Neural progenitor cell (in vitro differentiated cells): ENCODE measurements at places on chromosomes 2 and 18. TPM values are rescaled to one million over a fixed set of nuclear protein-coding genes. Genes with fewer than 3 reads are reported as not detected.
A peak's percentile ranks its signal among the peaks of the same experiment; 100 is the strongest.

The GKN1 gene
- not detected in 2 replicates for total RNA-seq

DNA sequence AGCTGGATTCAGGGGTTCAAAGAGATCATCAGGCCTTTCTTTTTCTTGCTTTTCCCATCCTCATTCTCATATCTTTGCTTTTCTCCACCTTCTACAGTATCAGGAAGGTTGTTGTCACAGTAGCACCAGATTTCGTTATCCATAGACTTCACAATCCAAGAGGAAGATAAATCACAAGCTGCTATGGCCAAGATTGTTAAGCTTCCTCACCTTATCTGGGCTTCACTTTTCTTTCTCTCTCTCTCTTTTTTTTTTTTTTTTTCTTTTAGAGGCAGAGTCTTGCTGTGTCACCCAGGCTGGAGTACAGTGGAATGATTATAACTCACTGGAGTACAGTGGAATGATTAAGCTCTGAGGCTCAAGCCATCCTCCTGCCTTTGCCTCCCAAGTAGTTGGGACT, 93.5 kb downstream of the TTC27 start:
- no peak overlapping the region for H3K4me3 ChIP-seq
- no peak overlapping the region for H3K27ac ChIP-seq
- no peaks in the 10 kb centered on the region for H3K36me3 ChIP-seq
- no peak for DNase-seq
- H3K27me3 ChIP-seq: no peaks in the 10 kb centered on the region
- no peaks in the 10 kb centered on the region for H3K4me1 ChIP-seq

- no peaks in the 10 kb centered on the region for H3K4me1 ChIP-seq
- no peak for DNase-seq
- peaks cover 9% of the 10 kb centered on the region for H3K27me3 ChIP-seq
- no peak overlapping the region for H3K27ac ChIP-seq
Observed at GRCh38 chr2:20436716-20437470, 10.0 kb upstream of the RHOB start.

GRCh38 chr2:72139874-72140620, 7.6 kb downstream of the CYP26B1 start:
- H3K36me3 ChIP-seq: no peaks in the 10 kb centered on the region
- DNase-seq: no peak
- H3K4me3 ChIP-seq: no peak overlapping the region
- peaks cover 68% of the 10 kb centered on the region for H3K27me3 ChIP-seq
- H3K4me1 ChIP-seq: peaks cover 49% of the 10 kb centered on the region

The MERTK gene
- 4.6 and 6.1 TPM in 2 replicates for total RNA-seq

DNA sequence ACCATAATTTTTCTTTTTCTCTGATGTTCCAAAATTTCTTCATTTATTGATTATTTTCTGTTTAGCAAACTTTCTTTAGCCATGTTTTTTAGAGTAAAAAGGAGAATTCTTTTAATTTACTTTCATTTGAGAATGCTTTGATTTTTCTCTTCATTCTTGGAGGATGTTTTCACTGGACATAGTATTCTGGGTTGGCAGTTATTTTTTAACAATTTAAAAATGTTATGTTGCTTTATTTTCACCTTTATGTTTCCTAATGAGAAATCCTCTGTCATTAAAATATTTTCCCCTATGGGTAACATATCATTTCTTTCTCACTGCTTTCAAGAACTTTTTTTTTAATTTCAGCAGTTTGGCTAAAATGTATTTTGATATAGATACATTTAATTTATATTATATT, 631.4 kb upstream of the CDH2 start:
- no peak overlapping the region for H3K27ac ChIP-seq
- H3K36me3 ChIP-seq: no peaks in the 10 kb centered on the region
- DNase-seq: no peak
- H3K4me1 ChIP-seq: no peaks in the 10 kb centered on the region

GRCh38 chr2:64779117-64779690, 125.5 kb upstream of the SERTAD2 start:
- no peaks in the 10 kb centered on the region for H3K4me1 ChIP-seq
- no peaks in the 10 kb centered on the region for H3K27me3 ChIP-seq
- H3K4me3 ChIP-seq: no peak overlapping the region
- H3K27ac ChIP-seq: no peak overlapping the region
- no peaks in the 10 kb centered on the region for H3K36me3 ChIP-seq

The BUB1 gene
- 197 and 266 TPM in 2 replicates for total RNA-seq

- H3K27me3 ChIP-seq: no peaks in the 10 kb centered on the region
- H3K4me1 ChIP-seq: no peaks in the 10 kb centered on the region
- H3K4me3 ChIP-seq: no peak overlapping the region
- no peak overlapping the region for H3K27ac ChIP-seq
Observed at GRCh38 chr2:166344286-166345113, 31.2 kb downstream of the SCN9A start.

- no peak overlapping the region for H3K4me3 ChIP-seq
- H3K27ac ChIP-seq: no peak overlapping the region
- no peaks in the 10 kb centered on the region for H3K36me3 ChIP-seq
- no peaks in the 10 kb centered on the region for H3K4me1 ChIP-seq
Observed at GRCh38 chr2:99507937-99508818, 18.4 kb upstream of the REV1 start.

- H3K4me1 ChIP-seq: peaks cover 24% of the 10 kb centered on the region
- DNase-seq: peak; percentile 36
- no peak overlapping the region for H3K4me3 ChIP-seq
- H3K36me3 ChIP-seq: no peaks in the 10 kb centered on the region
- H3K27me3 ChIP-seq: no peaks in the 10 kb centered on the region
- peak overlapping the region; percentile 32 for H3K27ac ChIP-seq
Observed at GRCh38 chr2:145861940-145862339, 1342.0 kb upstream of the ZEB2 start.

- no peaks in the 10 kb centered on the region for H3K4me1 ChIP-seq
- no peak overlapping the region for H3K4me3 ChIP-seq
Observed at GRCh38 chr2:19982268-19982667, 7.6 kb downstream of the WDR35 start.

- peaks cover 13% of the 10 kb centered on the region for H3K4me1 ChIP-seq
- H3K27ac ChIP-seq: no peak overlapping the region
Observed at GRCh38 chr2:240297256-240298116, 138.0 kb upstream of the GPC1 start.

The GULP1 gene
- total RNA-seq: 96.6 and 154 TPM in 2 replicates

The SCN7A gene
- 0.81 and 1.0 TPM in 2 replicates for total RNA-seq

GRCh38 chr18:73942081-73942625, 205.5 kb downstream of the FBXO15 start:
- DNase-seq: no peak
- H3K27me3 ChIP-seq: no peaks in the 10 kb centered on the region
- H3K27ac ChIP-seq: no peak overlapping the region

The HOXD3 gene
- not detected in 2 replicates for total RNA-seq

The SERTAD2 gene
- total RNA-seq: 12.2 and 19.1 TPM in 2 replicates

GRCh38 chr2:160703648-160704585, 210.3 kb upstream of the RBMS1 start:
- H3K4me1 ChIP-seq: peaks cover 15% of the 10 kb centered on the region
- H3K4me3 ChIP-seq: no peak overlapping the region
- peak; percentile 78 for DNase-seq

The EPB41L3 gene
- 1.7 and 8.6 TPM in 2 replicates for total RNA-seq

GRCh38 chr2:232400256-232401015, 6.2 kb upstream of the ALPG start:
- no peaks in the 10 kb centered on the region for H3K27me3 ChIP-seq
- no peaks in the 10 kb centered on the region for H3K36me3 ChIP-seq
- H3K4me3 ChIP-seq: no peak overlapping the region
- no peaks in the 10 kb centered on the region for H3K4me1 ChIP-seq

The LIMS3 gene
- not detected in 2 replicates for total RNA-seq

The ST6GAL2 gene
- total RNA-seq: 10.1 and 12.8 TPM in 2 replicates

DNA sequence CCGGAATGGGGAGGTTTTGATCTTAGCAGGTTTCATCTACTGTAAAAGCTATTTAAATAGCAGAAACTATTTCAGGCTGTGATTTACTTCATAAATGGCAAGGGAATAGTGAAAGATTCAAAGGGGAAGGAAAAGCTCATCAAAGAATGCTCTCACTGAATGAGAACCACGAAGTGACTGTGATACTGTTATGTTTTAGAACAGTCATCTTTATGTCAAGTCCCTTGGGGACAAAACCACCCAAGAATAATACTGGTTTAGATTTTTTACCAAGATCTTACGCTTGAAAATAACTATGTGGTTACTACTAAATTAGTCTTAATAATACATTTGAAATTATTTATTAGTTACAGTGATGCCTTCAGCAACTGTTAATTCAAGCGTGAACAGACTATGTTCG, 28.1 kb downstream of the FARSB start:
- no peak overlapping the region for H3K27ac ChIP-seq
- H3K4me1 ChIP-seq: no peaks in the 10 kb centered on the region
- H3K36me3 ChIP-seq: peaks cover 34% of the 10 kb centered on the region
- H3K4me3 ChIP-seq: no peak overlapping the region
- DNase-seq: no peak

DNA sequence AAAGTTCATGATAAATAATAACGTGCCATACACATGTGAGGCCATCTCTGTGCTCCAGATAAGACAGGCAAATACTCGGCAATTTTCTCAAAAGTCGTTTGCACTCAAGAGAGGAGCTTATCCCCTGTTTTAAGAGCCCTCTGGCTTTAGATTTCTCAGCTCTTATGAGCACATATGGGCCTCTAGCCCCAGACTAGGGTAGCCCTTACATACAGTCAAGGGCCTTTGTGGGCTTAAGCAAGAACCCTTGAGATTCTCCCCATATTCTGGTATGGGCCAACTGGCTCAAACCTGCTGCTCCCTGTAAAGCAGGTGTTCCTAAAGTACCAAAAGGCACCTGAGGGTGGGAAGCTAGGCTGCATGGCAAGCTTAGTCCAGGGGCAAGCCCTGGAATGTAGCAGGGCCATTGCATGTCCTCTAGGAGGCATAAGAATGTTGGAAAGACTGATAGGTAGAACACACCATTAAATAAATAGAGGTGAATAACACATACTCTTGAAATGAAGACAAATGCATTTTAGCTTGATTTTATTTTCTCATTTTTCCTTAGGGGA, 66.1 kb downstream of the FASTKD2 start:
- no peak for DNase-seq
- no peak overlapping the region for H3K27ac ChIP-seq
- no peaks in the 10 kb centered on the region for H3K36me3 ChIP-seq
- no peak overlapping the region for H3K4me3 ChIP-seq
- no peaks in the 10 kb centered on the region for H3K27me3 ChIP-seq
- no peaks in the 10 kb centered on the region for H3K4me1 ChIP-seq

DNA sequence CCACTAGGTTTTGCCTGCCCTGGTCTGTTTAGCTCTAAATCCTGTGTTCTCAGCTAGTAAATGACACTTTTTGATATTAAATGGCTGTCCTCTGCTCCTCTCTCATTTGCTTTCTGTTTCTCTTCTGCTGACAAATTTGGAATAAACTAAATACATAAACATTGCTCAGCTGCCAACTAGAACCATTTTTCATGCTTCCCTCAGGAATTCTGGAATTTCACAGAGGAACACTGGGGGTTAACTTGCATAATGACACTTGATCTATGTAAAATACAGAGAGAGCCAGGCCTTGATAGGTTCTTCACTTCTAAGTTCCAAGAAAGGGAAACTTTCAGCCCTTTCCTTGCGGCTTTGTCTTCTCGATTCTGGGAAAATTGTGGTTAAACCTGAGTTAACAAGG, 450.6 kb upstream of the ST6GAL2 start:
- DNase-seq: no peak
- no peaks in the 10 kb centered on the region for H3K36me3 ChIP-seq
- no peak overlapping the region for H3K27ac ChIP-seq

- H3K27ac ChIP-seq: no peak overlapping the region
- no peaks in the 10 kb centered on the region for H3K4me1 ChIP-seq
- no peak overlapping the region for H3K4me3 ChIP-seq
- H3K27me3 ChIP-seq: no peaks in the 10 kb centered on the region
- H3K36me3 ChIP-seq: no peaks in the 10 kb centered on the region
- no peak for DNase-seq
Observed at GRCh38 chr2:145740302-145740701, 1220.4 kb upstream of the ZEB2 start.

The IL1F10 gene
- not detected in 2 replicates for total RNA-seq

DNA sequence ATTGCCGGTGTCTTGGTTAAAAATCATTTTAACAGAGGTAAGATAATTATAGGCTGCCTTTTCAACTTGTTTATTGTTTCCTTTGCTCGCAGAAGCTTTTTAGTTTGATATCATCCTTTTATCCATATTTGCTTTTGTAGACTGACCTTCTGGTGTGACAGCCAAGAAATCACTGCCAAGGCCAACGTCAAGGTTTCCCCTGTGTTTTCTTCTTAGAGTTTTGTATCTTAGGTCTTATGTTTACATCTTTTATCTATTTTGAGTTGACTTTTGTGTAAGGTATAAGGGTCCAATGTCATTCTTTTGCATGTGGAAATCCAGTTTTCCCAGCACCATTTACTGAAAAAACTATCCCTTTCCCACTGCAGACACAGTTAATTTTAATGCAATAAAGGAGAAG, 129.0 kb upstream of the ZFP36L2 start:
- no peak for DNase-seq
- H3K4me3 ChIP-seq: no peak overlapping the region
- H3K36me3 ChIP-seq: no peaks in the 10 kb centered on the region
- H3K27me3 ChIP-seq: no peaks in the 10 kb centered on the region
- no peaks in the 10 kb centered on the region for H3K4me1 ChIP-seq
- H3K27ac ChIP-seq: no peak overlapping the region

DNA sequence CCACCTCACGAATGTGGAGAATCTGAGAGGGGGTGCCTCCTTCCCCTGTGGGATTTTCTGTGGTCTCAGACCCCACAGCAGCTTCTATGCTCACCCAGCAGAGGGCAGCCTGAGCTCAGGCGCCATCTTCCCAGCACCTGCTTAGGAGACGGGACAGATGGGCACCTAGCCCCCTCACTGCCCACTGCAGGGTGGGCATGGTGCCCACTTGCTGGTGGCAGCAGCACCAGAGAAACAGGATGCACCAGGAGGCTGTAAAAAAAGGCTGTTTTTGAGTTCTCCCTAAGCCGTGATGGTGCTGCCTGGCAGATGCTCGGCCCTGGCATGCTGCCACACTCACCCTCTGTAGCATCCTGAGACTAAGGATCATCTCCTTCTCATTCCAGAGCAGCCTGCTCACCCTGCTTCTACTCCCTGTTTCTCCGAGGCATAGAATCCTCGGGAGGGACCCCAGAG, 19.1 kb upstream of the SLC20A1 start:
- no peak overlapping the region for H3K27ac ChIP-seq
- no peak overlapping the region for H3K4me3 ChIP-seq
- no peaks in the 10 kb centered on the region for H3K36me3 ChIP-seq
- peaks cover 20% of the 10 kb centered on the region for H3K4me1 ChIP-seq

GRCh38 chr2:12809526-12809925, 92.8 kb downstream of the TRIB2 start:
- H3K27ac ChIP-seq: no peak overlapping the region
- H3K4me1 ChIP-seq: no peaks in the 10 kb centered on the region
- no peaks in the 10 kb centered on the region for H3K27me3 ChIP-seq

DNA sequence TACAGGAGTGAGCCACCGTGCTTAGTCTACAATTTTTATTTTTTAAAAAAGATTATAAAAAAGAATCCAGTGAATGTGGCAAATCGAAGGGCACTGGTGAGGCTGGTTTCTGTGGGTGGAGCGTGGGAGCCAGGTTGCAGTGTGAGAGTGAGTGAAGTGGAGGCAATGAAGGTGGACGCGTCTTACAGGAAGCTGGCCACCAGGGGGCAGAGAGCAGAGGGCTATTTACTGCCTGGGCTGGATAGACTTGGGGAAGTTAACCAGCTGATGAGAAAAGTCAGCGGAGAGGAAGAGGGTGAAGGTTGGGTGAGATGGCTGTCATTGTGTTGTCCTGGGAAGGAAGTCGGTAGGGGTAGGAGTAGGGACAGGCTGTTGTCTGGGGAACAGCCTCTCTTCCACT, 6.8 kb downstream of the SCTR start:
- peaks cover 22% of the 10 kb centered on the region for H3K27me3 ChIP-seq
- DNase-seq: peak; percentile 77
- no peak overlapping the region for H3K27ac ChIP-seq
- no peak overlapping the region for H3K4me3 ChIP-seq
- H3K4me1 ChIP-seq: no peaks in the 10 kb centered on the region
